ENCODE measurements at places on chromosomes 5 and 9. TPM values are rescaled to one million over a fixed set of nuclear protein-coding genes. Genes with fewer than 3 reads are reported as not detected.

MELK gene
- total RNA-seq: not detected

ENG gene
- total RNA-seq: 137 TPM

PCDHAC1 gene
- 3.3 TPM for total RNA-seq

AGXT2 gene
- not detected for total RNA-seq

LCN2 gene
- total RNA-seq: not detected

SLC6A3 gene
- not detected for total RNA-seq

CARTPT gene
- total RNA-seq: not detected

SYK gene
- 20.7 TPM for total RNA-seq

GDA gene
- total RNA-seq: not detected

AQP7 gene
- total RNA-seq: 51.6 TPM

GPRIN1 gene
- total RNA-seq: 0.22 TPM

LCP2 gene
- total RNA-seq: 53.8 TPM

GRCh38 chr9:107615321-107615720 lies 125.8 kb upstream of the KLF4 start:
- no peak overlapping the region for H3K4me3 ChIP-seq
- no peak for DNase-seq
- no peak overlapping the region for H3K27ac ChIP-seq

GRCh38 chr5:174773371-174773770 lies 49.0 kb downstream of the MSX2 start:
- no peaks in the 10 kb centered on the region for H3K36me3 ChIP-seq
- H3K4me3 ChIP-seq: no peak overlapping the region
- no peak overlapping the region for H3K27ac ChIP-seq

GRCh38 chr5:58988938-58989337 lies 406.1 kb downstream of the RAB3C start:
- H3K4me1 ChIP-seq: no peaks in the 10 kb centered on the region
- H3K27me3 ChIP-seq: no peaks in the 10 kb centered on the region
- H3K4me3 ChIP-seq: no peak overlapping the region
- H3K27ac ChIP-seq: no peak overlapping the region

GRCh38 chr5:116953251-116953930 lies 378.8 kb upstream of the SEMA6A start:
- no peak overlapping the region for H3K27ac ChIP-seq
- H3K4me1 ChIP-seq: no peaks in the 10 kb centered on the region
- no peaks in the 10 kb centered on the region for H3K27me3 ChIP-seq
- H3K36me3 ChIP-seq: no peaks in the 10 kb centered on the region
- DNase-seq: no peak

DNA sequence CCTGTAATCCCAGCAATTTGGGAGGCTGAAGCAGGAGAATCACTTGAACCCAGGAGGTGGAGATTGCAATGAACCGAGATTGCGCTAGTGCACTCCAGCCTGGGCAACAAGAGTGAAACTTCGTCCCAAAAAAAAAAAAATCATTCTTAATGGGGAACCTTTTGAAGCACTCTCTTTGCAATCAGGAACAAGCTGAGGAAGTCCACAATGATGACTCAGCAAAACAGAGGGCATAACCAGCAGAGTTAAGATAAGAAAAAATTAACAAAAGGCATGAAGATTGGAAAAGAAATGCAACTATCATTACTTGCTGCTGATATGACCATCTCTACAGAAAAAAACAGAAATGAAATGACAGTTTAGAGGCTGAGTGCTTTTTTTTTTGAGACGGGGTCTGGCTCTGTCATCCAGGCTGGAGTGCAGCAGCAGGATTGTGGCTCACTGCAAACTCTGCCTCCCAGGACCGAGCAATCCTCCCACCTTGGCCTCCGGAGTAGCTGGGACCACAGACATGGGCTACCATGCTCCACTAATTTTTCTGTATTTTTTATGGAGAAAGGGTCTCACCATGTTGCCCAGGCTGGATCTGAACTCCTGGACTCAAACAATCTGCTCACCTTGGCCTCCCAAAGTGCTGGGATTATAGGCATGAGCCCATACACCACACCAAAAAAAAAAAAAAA lies 88.0 kb downstream of the FNBP1 start:
- no peak overlapping the region for H3K4me3 ChIP-seq
- H3K36me3 ChIP-seq: peaks cover 46% of the 10 kb centered on the region
- H3K4me1 ChIP-seq: peaks cover 27% of the 10 kb centered on the region
- DNase-seq: no peak
- H3K27me3 ChIP-seq: no peaks in the 10 kb centered on the region

DNA sequence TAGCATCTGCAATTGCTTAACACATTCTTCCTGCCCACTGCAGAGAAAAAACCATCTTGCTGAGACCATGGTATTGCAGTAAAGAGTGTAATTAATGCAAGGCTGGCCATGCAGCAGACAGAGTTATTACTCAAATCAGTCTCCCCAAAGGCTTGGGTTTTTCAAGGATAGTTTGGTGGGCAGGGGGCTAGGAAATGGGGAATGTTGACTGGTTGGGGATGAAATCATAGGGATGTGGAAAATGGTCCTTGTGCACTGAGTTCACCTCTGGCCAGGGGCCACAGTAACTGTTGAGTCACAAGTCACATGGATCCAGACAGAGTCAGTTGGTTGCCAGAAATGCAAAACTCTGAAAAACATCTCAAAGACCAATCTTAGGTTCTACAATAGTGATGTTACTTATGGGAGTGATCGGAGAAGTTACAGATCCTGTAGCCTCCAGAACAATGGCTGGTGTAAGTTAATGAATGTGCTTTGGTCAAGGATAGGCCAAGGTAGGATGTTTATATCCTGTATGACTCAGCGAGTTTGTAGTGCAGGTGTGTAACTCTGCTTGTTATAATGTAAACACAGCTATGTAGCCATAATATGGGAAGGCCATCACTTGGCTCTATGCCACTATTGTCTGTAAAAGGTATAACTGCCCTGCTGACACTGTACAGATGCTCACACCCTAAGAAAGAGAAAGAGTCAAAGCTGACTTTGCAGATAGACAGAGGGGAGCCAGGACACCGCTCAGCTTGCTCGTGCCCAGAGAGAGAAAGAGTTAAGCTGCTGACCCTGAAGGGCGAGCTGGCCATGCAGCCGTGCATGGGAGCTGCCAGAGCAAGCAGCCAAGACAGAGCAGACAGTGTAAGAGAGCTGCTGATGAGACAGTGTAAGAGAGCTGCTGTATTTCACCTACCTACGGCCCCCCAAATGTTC lies 27.2 kb downstream of the C9orf152 start:
- no peak overlapping the region for H3K27ac ChIP-seq
- no peaks in the 10 kb centered on the region for H3K27me3 ChIP-seq
- H3K4me1 ChIP-seq: peaks cover 11% of the 10 kb centered on the region
- H3K4me3 ChIP-seq: no peak overlapping the region
- no peak for DNase-seq

- no peaks in the 10 kb centered on the region for H3K4me1 ChIP-seq
- DNase-seq: no peak
- no peak overlapping the region for H3K4me3 ChIP-seq
These were observed 62.4 kb downstream of the RAI14 start for GRCh38 chr5:34718516-34718915.

- peaks cover 19% of the 10 kb centered on the region for H3K4me1 ChIP-seq
- H3K27me3 ChIP-seq: no peaks in the 10 kb centered on the region
- H3K36me3 ChIP-seq: no peaks in the 10 kb centered on the region
- peak overlapping the region; percentile 98 for H3K27ac ChIP-seq
- H3K4me3 ChIP-seq: peak overlapping the region; percentile 86
- DNase-seq: no peak
These were observed 1.4 kb downstream of the PHF19 start for GRCh38 chr9:120875643-120875953.

- H3K27me3 ChIP-seq: no peaks in the 10 kb centered on the region
- DNase-seq: no peak
- no peaks in the 10 kb centered on the region for H3K36me3 ChIP-seq
- H3K4me1 ChIP-seq: no peaks in the 10 kb centered on the region
- H3K4me3 ChIP-seq: no peak overlapping the region
These were observed 5.3 kb upstream of the HAUS6 start for GRCh38 chr9:19108038-19108437.

- H3K36me3 ChIP-seq: no peaks in the 10 kb centered on the region
- H3K27ac ChIP-seq: no peak overlapping the region
- no peak for DNase-seq
- H3K4me3 ChIP-seq: no peak overlapping the region
- no peaks in the 10 kb centered on the region for H3K27me3 ChIP-seq
These were observed 499.0 kb upstream of the SGCD start for GRCh38 chr5:155827949-155828348.

DNA sequence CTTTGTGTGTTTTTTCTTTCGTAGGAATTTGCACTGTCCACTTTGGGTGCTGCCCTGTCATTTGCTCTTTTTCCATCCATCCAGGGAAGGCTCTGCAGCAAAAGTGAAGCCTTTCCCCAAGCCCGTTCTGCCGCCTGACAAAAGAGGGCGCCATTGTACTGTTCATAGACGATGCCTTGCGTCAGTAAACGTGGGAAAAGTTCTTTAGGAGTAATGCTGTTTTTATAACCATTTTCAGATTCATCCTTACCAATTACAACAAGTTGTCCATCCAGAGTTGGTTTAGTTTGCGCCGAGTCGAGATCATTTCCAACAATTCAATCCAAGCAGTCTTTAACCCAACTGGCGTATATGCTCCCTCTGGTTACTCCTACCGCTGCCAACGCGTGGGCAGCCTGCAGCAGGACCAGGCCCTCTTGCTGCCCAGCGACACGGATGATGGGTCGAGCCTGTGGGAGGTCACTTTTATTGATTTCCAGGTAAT lies 34.3 kb upstream of the RPS23 start:
- no peak overlapping the region for H3K27ac ChIP-seq
- no peaks in the 10 kb centered on the region for H3K27me3 ChIP-seq
- DNase-seq: peak; percentile 65

GRCh38 chr5:91070761-91071550 lies 312.2 kb downstream of the ARRDC3 start:
- no peaks in the 10 kb centered on the region for H3K27me3 ChIP-seq
- no peaks in the 10 kb centered on the region for H3K4me1 ChIP-seq
- no peak overlapping the region for H3K27ac ChIP-seq
- H3K36me3 ChIP-seq: no peaks in the 10 kb centered on the region

- peak; percentile 55 for DNase-seq
- no peak overlapping the region for H3K4me3 ChIP-seq
- no peak overlapping the region for H3K27ac ChIP-seq
- H3K36me3 ChIP-seq: no peaks in the 10 kb centered on the region
- H3K4me1 ChIP-seq: peaks cover 10% of the 10 kb centered on the region
- H3K27me3 ChIP-seq: no peaks in the 10 kb centered on the region
These were observed 8.4 kb upstream of the RUSC2 start for GRCh38 chr9:35481347-35481975.

GRCh38 chr9:97305501-97306298 lies 1.8 kb upstream of the CCDC180 start:
- H3K27ac ChIP-seq: no peak overlapping the region
- no peak for DNase-seq
- H3K36me3 ChIP-seq: peaks cover 17% of the 10 kb centered on the region
- H3K4me1 ChIP-seq: no peaks in the 10 kb centered on the region
- H3K27me3 ChIP-seq: no peaks in the 10 kb centered on the region

GRCh38 chr9:81543695-81544094 lies 145.7 kb downstream of the TLE1 start:
- H3K4me3 ChIP-seq: no peak overlapping the region
- no peaks in the 10 kb centered on the region for H3K36me3 ChIP-seq
- no peak for DNase-seq
- no peaks in the 10 kb centered on the region for H3K4me1 ChIP-seq
- H3K27me3 ChIP-seq: no peaks in the 10 kb centered on the region

- no peaks in the 10 kb centered on the region for H3K36me3 ChIP-seq
- H3K27ac ChIP-seq: no peak overlapping the region
- no peaks in the 10 kb centered on the region for H3K27me3 ChIP-seq
- H3K4me1 ChIP-seq: no peaks in the 10 kb centered on the region
These were observed 483.7 kb downstream of the ENC1 start for GRCh38 chr5:74156728-74157383.

GRCh38 chr5:108814551-108814950 lies 66.9 kb downstream of the FER start:
- H3K27ac ChIP-seq: no peak overlapping the region
- no peaks in the 10 kb centered on the region for H3K27me3 ChIP-seq
- peaks cover 12% of the 10 kb centered on the region for H3K4me1 ChIP-seq
- no peak overlapping the region for H3K4me3 ChIP-seq
- H3K36me3 ChIP-seq: no peaks in the 10 kb centered on the region

GRCh38 chr9:36800455-36800854 lies 227.8 kb downstream of the MELK start:
- H3K27ac ChIP-seq: no peak overlapping the region
- no peaks in the 10 kb centered on the region for H3K36me3 ChIP-seq
- no peak for DNase-seq
- H3K4me1 ChIP-seq: no peaks in the 10 kb centered on the region
- no peak overlapping the region for H3K4me3 ChIP-seq

DNA sequence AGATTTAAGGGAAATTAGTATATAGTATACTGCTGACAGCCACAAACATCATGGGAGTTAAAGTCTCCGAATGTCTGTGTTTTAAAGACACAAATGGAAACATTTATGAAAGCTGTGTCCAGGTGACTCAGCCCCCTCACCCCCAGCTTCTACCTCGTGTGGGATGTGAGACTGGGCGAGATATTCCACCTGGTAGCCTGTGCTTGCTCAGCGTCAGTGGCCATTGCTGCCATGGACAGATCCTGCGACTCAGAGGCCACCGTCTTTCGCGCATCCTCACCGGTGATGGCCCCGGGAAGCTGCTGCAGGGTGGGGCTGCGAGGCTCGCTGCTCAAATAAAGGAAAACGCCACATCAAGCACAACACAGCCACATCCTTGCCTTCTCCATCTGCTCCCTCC lies 31.2 kb upstream of the EXOC3 start:
- H3K4me3 ChIP-seq: no peak overlapping the region
- DNase-seq: no peak
- no peaks in the 10 kb centered on the region for H3K36me3 ChIP-seq
- H3K27me3 ChIP-seq: no peaks in the 10 kb centered on the region
- H3K4me1 ChIP-seq: no peaks in the 10 kb centered on the region
- H3K27ac ChIP-seq: no peak overlapping the region

GRCh38 chr9:21692390-21692789 lies 110.0 kb upstream of the MTAP start:
- H3K36me3 ChIP-seq: no peaks in the 10 kb centered on the region
- no peak overlapping the region for H3K4me3 ChIP-seq
- no peak for DNase-seq
- no peak overlapping the region for H3K27ac ChIP-seq
- H3K4me1 ChIP-seq: no peaks in the 10 kb centered on the region
- H3K27me3 ChIP-seq: no peaks in the 10 kb centered on the region

DNA sequence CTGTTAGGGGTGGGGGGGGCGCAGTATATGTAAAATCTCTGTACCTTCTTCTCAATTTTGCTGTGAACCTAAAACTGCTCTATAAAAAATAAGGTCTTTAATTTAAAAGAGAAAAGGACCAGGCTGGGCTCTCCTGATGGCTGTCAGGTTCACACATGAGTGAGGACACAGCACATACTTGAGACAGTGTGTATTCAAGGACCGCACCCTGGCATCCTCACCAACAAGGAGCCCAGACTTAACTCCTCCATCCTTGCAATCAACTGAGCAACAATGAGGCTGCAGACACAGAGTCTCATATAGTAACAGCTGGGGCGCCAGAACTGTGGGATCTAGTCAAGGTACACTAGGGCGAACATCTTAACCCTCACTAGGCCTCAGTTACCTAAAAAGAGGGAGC lies 9.8 kb downstream of the TNIP1 start:
- no peak for DNase-seq
- no peaks in the 10 kb centered on the region for H3K4me1 ChIP-seq
- H3K27me3 ChIP-seq: no peaks in the 10 kb centered on the region
- H3K27ac ChIP-seq: no peak overlapping the region
- H3K36me3 ChIP-seq: peaks cover 11% of the 10 kb centered on the region

GRCh38 chr5:160496784-160497183 lies 75.1 kb downstream of the PTTG1 start:
- H3K4me3 ChIP-seq: no peak overlapping the region
- H3K27me3 ChIP-seq: no peaks in the 10 kb centered on the region
- no peaks in the 10 kb centered on the region for H3K4me1 ChIP-seq
- H3K27ac ChIP-seq: no peak overlapping the region
- H3K36me3 ChIP-seq: no peaks in the 10 kb centered on the region
- DNase-seq: no peak

All from tibial nerve (tissue), 4 donors.